NCI-H510A treated with DMSO at 0.1 percent for 48 hours (cell line): ENCODE measurements at places on chromosomes 1 and 21.

DNA sequence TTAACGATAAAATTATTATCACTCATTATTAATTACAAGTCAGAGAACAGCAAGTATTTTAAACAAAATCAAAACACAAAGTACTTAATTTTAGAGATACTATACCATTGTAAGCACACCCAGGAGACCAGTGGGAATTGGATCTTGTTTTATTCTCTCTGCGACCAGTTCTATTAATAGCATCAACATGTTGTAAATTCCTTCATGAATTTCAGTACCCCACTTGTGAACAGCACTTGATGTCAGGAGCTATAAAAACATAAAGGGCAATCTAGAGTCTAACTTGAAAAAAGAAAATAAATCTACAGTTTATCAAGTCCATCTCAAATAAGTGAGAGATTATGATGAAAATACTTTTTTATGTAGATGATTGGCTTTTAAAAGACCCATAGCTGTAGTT, 42.9 kb downstream of the USP24 start:
- DNase-seq, result no peak

DNA sequence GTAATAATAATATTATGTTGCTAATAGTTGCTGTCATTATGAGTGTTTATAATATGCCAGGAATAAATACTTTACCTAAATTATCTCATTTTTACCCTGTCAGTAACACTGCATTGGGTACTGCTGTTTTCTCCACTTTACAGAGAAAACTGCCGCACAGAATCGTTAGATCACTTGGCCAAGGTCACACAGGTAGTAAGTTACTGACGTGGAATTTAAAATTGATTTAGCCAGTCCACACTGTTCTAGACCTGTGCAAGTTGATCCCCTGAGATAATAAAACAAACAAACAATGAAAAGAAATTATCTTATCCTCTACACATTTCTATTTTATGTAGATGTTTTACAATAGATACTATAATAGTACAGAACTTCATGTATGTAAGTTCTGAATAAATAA, 174.1 kb downstream of the ROR1 start:
- no peak for DNase-seq

DNA sequence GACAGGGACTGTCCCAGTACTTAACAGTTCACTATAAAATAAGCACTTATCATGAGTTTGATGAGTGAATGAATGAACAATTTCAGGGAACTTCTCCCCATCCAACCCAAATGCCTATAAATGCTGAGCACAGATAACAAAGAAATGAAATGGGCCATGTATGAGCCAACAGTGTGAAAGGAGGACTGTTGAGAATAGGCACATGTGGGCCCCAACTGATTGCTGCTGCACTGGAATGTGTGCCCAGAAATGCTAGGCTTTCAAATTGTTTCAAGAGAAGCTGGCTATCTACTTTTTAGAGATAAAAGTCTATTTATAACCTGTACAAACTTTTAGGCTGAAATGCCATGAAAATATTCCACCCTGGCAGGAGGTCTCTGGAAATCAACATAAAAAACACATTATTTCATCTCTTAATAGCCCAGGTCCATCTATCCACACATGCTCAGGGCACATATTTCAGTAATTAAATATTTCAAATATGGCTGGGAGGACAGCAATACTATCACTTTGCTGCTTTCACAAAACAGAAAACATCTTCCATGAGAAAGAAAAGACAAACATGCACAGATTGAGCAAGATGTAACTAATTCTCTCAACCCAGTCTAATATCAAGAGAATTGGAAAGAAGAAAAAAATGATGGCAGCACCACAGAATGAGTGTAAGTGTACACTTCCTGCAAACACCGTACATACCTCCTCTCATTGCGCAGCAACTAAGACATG, 49.8 kb downstream of the COLGALT2 start:
- no peak for DNase-seq

DNA sequence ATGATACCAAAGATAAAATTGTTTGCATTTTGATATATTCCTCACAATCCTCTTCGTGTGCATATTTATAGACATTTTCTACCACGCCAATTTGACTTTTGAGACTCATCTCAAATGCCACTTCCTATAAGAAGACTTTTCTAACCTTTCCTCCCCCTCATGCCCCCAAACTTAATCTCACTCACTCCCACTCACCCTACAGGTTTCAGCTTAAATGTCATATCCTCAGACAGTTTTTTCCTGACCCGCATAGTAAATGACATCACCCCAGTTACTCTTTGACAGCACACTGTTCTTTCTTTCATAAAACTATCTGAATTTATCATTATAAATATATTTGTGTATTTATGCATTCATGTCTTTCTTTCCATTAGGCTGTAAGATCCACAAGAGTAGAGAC, 29.6 kb upstream of the RGS8 start:
- no peak for DNase-seq

- DNase-seq, result no peak
Measured at GRCh38 chr21:33011462-33011861, 14.3 kb upstream of the OLIG2 start.

GRCh38 chr1:1307923-1308755, at the start of the genes ACAP3 and PUSL1:
ACAP3 (minus strand) TSS chr1:1307930; CDS start chr1:1307815, 115 bp downstream.
PUSL1 (plus strand) TSS chr1:1308597; CDS start chr1:1308644, 47 bp downstream.
- DNase-seq, result peak; percentile 99

DNA sequence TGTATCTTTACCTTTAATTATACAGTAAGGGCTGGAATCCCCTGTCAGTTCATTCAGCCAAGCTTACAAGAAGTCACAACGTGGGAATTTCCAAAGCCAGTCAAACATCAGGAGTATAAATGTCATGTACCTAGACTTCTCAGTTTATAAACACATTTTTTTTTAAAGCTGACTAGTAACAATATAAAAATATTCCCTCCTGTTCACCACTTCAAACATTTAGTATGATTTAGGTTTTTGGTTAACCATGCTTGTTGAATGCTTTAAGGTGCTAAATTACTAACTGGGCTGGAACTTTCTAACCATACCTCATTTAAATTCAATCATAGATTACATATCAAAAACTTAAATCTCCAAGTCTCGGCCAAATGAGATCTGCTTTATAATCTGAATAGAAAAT, 44.0 kb downstream of the JAK1 start:
- DNase-seq, result no peak

- DNase-seq, result peak; percentile 41
Measured at GRCh38 chr1:156115514-156116374, 1.2 kb downstream of the LMNA start.

DNA sequence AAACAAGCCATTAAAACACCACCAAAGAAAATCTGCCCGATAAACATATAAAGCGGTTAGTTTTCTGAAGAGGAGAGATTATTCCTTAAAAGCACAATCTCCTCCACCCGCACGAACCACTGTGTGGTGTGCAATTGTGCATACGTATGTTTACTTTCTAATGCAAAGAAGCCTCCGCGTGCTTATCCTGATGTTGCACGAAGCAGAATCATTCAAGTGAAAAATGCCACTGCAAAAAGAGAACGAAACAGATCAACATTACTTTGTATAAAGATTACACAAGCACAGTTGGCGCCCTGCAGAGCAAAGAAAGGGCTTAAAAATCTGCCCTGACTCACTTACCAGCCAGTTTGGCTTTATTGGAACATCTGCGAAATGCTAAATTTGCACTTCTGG, 166.8 kb downstream of the ZNF281 start:
- DNase-seq, result no peak

- no peak for DNase-seq
Measured at GRCh38 chr1:70994753-70995268, 52.8 kb downstream of the PTGER3 start.

- DNase-seq, result no peak
Measured at GRCh38 chr1:62436039-62436465, 797 bp upstream of the USP1 start.

DNA sequence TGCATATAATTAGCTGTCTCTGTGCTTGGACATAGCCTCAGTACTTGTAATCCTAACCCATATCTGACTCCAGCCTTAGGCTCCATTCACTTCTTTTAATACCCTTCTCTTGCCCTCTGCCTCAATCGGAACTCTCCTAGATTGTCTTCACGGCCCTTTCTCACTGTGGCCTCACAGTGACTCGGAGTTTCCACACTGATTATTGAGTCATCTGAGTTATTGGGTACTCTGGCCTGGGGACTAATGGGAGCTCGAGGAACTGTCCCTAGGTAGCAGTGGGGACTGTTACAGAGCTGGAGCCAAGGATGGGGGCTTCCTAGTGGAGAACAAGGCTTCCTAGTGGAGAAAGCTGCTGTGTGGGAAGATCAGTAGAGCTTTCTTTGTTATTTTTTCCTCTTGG, 17.0 kb downstream of the TRAF5 start:
- DNase-seq, result no peak

- DNase-seq, result no peak
Measured at GRCh38 chr1:161190962-161191521, 7.8 kb downstream of the ADAMTS4 start.

DNA sequence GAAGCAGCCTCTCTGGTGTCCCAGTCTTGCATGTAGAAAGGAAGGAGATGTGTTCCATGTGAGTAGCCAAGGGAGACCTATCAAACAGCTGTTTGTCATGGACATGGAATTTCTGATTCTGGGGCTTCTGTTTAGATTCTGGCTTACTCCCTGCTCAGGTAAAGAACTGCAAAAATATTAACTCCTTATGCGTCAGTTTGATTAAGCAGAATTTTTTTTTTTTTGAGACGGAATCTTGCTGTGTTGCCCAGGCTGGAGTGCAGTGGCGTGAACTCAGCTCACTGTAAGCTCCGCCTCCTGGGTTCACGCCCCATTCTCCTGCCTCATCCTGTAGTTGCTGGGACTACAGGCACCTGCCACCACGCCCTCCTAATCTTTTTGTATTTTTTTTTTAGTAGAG, 6.8 kb downstream of the ARV1 start:
- DNase-seq, result no peak

- no peak for DNase-seq
Measured at GRCh38 chr1:6419804-6420453, at the start of gene HES2. HES2 (minus strand) TSS chr1:6419919; CDS start chr1:6419820, 99 bp downstream.

DNA sequence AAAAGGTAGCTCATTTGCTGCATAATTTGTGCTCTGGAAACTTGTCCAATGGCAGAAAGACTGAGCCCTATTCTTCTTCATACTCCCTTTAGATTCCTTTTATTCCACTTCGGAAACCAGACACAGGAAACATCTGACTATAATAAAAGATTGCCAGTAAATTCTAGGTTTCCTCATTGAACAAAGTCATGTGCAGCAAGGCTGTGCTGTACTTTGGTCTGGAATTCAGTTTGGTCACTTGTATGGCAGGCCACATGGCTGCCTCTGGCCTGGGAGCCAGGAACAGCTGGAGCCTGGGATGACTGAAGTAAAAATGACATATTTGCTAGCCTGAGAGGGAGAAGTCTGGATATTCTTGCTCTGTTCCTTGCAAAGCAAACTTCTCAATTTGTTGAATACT, 79.6 kb downstream of the ST3GAL3 start:
- DNase-seq, result no peak

DNA sequence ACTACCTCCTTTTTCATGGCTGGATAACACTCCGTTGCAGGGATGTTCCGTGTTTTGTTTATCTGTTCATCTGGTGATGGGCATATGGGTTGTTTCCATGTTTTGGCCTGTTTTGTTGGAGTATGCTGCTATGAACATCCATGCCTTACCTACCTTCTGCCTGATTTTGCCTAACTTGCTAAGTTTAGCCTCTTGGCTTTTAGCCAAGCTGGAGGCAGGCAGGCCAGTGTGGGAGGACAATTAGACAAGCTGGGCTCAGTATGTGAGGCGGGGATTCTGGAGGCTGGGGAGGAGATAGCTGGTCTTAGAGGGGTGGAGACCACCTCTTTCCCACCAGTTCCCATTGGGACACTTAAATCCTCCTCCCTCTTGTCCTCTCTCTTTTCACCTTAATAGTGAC, 98.4 kb upstream of the WNT4 start:
- no peak for DNase-seq

- peak; percentile 84 for DNase-seq
Measured at GRCh38 chr1:27300341-27301051, 21.5 kb upstream of the TMEM222 start.

GRCh38 chr1:52111492-52111891, 30.4 kb upstream of the ZFYVE9 start:
- no peak for DNase-seq

GRCh38 chr1:172476218-172476811, 32.4 kb upstream of the PIGC start:
- no peak for DNase-seq

DNA sequence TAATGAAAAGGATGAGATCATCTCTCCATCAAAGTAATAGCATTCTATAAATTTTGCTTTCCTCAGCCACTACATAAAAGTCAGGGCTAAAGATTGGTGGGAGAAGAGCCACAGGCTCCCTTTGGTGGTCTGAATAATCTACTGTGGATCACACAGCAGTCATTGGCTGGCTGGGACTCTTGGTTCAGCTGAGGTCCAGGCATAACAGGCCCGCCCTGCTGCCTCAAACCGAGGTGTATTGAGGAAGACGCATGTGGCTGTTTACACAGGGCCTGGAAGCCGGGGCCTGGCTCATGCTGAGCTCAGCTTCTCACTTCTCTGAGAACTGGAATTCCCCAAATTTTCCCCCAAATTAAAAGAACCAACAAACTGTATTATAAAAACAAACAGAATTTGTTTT, 139.2 kb downstream of the PTPRC start:
- no peak for DNase-seq

DNA sequence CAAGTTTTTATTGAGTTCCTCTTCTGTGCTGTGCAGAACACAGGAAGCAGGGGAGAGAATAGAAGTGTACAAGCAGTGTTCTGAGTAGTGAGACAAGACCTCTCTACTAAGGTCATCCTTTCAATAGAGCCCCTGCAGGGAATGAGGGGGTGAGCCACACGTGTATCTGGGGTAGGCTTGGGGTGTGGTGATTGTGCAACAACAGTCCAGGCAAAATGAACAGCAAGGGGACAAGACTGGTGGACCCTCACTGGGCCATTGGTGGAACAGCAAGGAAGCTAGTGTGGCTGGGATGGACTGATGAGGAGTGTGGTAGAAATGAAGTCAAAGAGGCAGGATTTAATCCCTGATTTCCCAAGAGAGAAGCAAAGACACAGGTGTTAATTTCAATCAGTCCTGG, 8.2 kb upstream of the BMP8A start:
- no peak for DNase-seq

DNA sequence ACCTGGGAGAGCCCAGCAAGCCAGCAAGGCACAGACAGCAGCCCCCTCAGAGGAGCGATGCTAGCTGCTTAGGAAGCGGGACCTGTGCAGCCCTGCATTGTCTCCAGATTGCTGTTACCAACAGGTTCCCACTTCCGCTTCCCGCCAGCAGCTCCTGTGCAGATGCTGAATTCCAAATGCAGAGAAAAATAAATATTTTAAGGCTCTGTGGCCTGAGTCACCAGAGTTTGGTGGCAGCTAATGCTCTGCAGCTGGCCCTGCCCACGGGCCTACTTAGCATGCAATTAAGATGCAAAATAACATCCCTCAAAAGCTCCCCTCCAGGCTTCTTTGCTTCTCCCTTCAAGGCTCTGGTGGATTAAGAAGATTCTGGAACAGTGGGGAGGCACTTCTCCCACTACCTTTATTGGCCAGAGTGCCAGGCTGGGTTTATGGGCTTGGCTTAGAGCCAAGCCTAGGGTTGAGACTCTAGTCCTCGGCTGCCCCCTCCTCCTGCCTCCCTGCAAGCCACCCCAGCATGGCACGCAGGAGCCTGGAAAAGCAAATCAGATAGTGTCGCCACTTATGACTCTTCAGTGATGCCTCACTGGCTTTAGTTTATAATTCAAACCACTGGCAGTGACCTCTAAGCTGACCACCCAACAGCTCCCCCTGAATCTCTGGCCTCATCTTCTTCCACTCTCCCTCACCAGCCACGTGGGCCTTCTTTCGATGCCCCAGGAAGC, 207.1 kb upstream of the ZC3H12A start:
- DNase-seq, result peak; percentile 90
